ENCODE measurements at places on chromosomes 13 and 19.

DNA sequence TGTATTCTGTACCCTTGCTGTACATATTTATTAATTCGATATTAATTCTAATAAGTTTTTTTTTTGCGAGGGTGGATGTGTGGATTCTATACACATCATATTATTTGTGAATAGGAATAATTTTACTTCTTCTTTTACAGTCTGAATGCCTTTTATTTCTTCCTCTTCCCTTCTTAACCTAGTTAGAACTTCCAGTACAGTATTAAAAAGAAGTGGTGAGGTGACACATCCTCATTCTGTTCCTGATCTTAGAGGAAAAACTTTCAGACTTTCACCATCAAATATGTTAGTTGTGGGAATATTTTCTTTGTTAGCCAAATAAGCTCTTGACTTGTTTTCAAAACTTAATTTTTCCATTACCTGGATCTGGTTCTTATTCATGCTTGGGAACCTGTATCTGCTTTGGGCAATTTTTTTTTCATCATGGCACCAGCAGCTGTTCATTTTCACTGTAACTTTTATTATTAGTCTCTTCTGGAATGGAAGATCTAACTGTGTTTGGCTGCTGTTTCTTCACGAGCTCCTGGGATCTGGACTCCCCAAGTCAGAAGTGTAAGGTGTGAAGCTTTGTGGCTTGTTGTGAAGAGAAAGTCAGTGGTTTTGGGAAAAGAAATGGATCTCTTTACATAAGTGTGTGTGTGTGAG lies 33.1 kb downstream of the RGCC start:
- DNase-seq = no peak

DNA sequence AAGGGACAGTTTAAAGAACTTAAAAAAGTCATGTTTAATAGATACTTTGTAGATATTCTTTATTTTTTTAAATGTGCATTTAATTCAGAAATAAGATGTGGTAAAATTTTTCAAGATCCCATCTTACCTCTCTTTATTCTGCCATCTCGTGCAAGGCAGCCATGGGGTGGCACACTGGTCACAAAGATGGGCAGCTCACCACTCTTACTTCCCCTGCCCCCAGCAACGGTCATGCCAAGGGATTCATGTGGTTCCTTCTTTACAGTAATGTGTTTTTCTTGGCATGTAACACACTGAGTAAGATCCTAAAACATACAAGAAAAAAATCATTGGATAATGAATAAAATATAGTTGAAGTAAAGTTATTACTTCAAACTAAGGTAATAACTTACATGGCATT lies 64.2 kb downstream of the LNX2 start:
- no peak for DNase-seq

DNA sequence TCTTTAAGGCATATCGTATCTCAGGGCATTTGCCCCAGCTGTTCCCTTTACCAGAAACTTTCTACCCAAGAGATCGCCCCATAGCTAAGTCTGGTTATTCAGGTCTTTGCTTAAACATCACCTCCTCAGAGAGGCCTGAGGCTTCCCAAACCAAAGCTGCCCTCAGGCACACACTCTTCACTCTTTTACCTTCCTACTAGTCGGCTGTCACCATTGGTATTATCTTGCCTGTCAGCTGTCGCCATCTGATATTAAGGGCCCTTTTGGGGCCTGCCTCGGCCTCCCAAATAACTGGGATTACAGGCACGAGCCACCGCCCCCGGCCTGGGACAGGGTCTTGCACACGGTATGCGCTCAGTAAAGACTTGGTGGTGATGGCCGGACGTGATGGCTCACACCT lies 1.0 kb downstream of the GADD45GIP1 start:
- no peak for DNase-seq

DNA sequence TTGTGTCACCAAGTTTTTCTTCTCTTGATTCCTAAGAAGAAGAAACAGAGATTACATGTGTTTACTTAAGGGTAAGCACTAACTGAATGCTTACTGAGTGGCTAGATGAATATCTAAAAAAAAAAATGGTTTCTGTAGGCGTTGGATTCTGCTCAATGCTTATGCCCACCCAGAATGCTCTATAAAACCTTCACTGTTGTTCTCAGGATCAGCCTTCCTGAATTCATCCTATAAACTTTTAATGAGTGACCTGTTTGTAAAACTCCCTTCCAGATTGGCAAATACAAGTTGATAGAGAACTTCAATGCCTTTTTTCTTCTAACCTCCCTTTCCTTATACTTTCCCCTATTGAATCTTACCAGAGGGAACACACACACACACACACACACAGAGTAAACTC lies 90.2 kb downstream of the NDFIP2 start:
- DNase-seq = no peak

GRCh38 chr13:51298812-51299211 lies 40.7 kb upstream of the SERPINE3 start:
- no peak for DNase-seq

GRCh38 chr19:34957830-34958751 lies 5.9 kb downstream of the ZNF792 start:
- no peak for DNase-seq

GRCh38 chr13:44686531-44686934 lies 110.4 kb upstream of the TSC22D1 start:
- no peak for DNase-seq

DNA sequence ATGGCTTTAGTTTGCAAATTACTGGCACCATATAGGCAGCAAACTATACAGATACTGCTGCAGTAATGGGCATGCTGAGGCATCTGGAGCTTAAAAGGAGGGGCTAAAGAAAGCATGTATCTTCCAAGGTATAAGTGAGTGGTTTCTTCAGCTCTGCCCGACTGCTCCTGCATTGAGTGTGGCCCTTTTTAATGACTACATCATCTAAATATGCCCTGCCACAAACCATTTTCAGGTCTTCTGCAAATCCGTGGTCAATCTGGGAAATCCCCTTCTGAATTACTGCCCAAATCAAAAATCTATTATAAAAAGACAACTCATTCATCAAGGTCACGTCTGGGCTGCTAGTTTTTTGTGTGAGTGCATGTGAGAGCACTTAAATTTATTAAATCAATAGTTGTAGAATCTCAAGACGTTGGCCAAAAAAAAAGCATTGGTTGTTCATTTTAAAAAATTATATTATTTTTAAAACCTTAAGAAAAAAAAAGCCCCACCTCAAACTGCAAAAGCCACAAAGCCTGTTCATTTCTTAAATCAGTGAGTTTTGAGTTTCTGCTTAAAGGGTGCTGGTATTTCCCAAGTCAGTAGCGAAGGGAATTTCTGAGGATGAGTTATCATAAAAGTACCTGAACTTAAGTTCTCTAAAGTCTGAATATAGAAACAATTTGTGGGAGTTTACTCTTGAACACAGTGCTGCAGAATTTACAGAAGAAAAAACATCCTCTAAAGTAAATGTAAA lies 16.3 kb downstream of the LCP1 start:
- no peak for DNase-seq

DNA sequence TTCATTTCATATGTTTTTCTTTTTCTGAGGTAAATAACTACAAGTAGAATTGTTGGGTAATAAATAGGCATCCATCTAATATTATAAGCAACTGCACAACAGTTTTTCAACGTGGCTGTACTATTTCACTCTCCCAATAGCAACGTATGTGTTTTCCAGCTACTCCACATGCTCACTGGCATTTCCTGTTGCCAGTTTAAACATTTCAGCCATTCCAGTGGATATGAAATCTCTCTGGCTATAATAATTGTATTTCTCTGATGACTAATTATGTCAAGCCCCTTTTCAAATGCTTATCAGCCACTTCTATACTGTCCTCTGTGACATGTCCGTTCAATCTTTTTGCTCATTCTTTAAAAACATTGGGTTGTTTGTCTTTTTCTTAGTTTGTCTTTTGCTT lies 26.8 kb upstream of the ALOX5AP start:
- no peak for DNase-seq

DNA sequence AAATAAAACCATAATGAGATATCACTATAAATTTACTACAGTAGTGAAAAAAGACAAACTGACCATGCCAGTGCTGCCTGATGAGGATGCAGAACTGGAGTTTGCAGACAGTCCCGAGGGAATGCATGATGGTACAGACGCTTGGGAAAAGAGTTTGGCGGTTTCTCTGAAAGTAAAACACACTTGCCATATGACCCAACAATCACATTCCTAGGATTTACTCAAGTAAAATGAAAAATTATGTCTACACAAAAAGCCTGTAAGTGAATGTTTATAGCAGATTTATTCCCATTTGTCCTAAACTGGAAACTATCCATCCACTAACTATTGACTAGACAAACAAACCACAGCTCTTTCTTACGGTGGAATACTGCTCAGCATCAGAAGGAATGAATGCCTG lies 271.0 kb downstream of the DNAJC15 start:
- DNase-seq = no peak

GRCh38 chr13:114069376-114070097 lies 62.9 kb downstream of the RASA3 start:
- no peak for DNase-seq

GRCh38 chr19:43570174-43570791 lies 5.0 kb downstream of the XRCC1 start:
- DNase-seq = peak; percentile 29

DNA sequence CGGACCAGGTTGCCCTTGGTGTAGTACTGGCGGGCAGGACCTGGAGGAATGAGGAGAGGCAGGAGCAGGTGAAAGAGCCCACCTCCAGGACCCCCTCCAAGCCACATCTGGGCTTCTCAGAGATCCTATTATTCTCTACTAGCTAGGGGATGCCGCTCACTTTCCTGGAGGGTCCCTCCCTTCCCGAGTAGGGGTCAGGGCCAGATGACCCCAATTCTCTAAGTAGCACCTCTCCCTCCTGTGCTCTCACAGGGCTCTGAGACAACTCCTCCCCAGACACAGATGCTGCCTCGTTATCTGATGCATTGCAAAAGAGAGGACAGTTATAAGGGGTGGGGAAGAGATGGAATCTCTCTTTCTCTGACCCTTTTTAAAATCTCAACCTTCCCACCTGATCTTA lies 22.9 kb downstream of the GP6 start:
- DNase-seq = no peak

DNA sequence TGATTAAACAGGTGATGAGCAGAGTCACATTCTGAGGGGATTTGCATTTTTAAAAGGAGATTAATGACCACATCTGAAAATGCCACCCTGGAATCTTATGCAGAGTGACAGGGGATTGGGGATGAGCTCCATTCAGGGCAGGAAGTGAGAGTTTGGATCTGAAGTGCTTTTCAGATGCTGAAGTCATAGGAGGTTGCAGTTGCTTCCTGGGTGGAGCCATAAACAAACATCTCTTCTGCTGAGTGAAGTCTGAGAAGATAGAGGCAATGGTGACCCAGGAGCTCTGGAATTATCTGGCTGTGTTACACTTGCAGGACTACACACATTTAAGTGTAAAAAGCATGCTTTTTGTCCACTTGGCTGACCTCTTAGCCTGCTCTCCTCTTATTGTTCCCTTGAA lies 51.4 kb upstream of the PSG8 start:
- no peak for DNase-seq

DNA sequence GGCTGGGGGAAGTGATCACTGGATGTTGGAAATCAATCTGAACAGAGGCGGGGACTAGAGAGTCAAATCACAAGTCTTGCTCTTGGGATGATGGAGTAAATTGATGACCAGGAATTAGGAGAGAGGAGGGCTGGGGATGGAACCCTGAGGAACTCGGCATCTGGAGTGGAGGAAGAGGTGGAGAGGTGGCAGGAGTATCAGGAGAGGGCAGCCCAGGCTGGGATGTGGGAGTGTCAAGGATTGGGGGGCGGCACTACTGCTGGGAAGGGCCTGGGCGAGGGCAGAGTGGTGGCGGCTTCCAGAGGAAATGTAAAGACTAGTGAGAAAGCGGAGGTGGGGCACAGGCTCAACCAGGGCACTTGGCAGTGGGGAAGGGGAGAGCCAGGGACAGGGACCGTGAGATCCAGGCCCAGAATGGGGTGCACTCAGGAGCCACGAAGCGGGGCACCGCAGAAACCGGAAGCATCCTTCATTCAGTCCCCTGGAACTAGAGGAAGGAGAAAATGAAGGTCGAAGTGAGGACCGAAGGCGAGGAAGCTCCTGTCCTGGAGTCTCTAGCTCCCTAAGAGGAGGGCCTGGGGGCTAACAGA lies 81.2 kb upstream of the GPR183 start:
- DNase-seq = no peak

GRCh38 chr19:33134571-33135041 lies 2.7 kb downstream of the WDR88 start:
- no peak for DNase-seq

DNA sequence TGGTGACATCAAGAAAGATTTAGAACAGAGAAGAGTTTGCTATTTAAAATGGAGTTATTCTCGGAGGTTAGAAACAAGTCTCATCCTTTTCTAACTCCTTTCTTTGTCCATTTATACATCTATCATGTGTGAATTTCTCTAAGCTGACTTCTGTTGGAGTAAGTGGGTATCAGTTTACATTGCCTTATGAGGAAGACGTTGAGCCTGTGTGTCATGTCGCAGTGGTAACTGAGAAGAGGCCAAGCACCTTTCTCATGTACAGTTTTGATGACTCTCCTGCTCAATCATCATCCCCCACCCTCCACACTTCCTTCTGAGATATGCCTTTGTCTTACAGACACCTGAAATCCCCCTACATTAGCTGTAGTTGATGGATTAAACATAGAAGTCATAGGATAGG lies 624.8 kb downstream of the LIG4 start:
- DNase-seq = no peak

DNA sequence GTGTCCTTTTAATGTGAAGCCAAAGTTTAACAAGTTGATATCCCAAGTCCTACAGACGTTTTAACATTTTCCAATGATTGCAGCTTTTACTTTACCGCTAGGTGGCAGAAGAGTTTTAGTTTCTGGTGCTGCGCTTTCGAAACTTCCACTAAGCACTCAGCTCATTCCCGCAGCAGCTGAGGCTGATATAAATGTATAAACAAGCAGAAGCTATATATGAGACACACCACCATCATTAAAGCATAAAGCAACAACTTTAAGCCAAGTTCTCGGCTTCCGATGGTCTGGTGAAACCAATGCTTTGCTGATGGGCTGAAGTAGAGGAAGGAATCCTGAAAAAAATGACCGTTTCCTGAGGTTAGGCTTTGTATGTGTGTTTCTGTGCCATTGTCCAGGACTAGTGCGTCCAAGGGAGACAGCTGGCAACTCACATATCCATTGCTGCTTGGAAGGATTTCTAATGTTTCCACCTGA lies 753.9 kb downstream of the OLFM4 start:
- DNase-seq = peak; percentile 90

GRCh38 chr13:27347211-27347772 lies 76.7 kb downstream of the RASL11A start:
- no peak for DNase-seq

DNA sequence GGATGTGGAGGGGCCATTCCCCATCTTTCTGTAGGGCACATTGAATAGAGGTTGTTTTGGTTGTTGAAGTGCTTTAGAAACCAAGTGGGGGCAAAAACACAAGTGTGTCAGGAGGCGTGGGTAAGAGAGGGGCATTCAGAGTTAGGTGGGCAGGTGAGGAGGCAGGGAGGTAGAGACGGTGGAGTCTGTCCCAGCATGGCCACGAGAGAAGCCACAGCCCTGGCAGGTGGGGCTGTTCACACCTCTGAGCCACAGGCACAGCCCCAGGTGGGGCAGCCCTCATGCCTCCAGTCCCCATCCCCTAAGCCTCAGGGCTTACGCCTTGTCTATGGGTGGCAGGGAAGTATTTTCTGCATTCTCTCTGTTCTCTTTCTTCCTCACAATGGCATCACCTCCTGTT lies 43.7 kb downstream of the KCTD15 start:
- DNase-seq = no peak
